Fibroblast of skin of scalp (primary cell): ENCODE measurements at places on chromosomes 16 and 17.

DNA sequence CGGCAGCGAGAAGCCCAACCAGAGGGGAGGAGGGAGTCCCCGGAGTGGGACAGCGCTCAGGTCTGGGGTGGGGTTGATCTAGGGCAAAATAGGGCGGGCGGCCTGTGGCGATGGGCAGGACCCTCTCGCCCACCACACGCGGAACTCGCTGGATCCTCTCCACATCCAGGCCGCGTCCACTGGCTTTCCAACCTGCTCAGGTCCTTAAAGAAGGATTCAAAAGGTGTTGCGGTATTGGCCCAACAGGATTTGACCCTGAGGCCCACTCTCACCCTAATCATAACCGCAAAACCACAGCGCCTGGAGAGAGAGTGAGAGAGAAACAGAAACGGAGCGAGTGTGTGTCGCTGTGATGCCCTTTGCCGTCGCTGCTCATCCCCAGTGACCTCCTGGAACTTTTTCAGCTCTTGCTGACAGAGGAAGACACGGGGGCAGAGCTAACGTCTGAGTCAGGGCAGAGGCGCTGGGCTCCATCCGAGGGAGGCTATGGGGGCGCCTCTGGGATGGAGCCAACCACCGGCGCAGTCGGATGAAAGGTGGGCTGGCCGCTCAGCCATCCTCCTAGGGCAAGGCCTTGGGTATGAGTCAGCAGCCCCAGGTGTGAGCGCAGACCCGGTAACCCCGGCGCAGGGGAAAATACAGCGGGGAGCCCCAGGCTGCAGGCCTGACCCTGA lies 16.7 kb upstream of the OR1F1 start:
- no peak for DNase-seq

- peak; percentile 55 for DNase-seq
These were observed 667 bp downstream of the OGFOD1 start for GRCh38 chr16:56451753-56452689.

GRCh38 chr16:86663685-86664521 lies 85.6 kb downstream of the FOXL1 start:
- DNase-seq, result peak; percentile 56

- peak; percentile 72 for DNase-seq
These were observed 199.0 kb downstream of the MSI2 start for GRCh38 chr17:57455063-57455914.

GRCh38 chr16:12927591-12927990 lies 26.2 kb downstream of the SHISA9 start:
- DNase-seq, result no peak

- DNase-seq, result no peak
These were observed 1.1 kb upstream of the CD19 start for GRCh38 chr16:28930652-28931051.

GRCh38 chr17:34386697-34387550 lies 23.9 kb upstream of the CCL1 start:
- peak; percentile 24 for DNase-seq

GRCh38 chr17:54901230-54901822 lies 674 bp downstream of the TOM1L1 start:
- DNase-seq, result peak; percentile 63

DNA sequence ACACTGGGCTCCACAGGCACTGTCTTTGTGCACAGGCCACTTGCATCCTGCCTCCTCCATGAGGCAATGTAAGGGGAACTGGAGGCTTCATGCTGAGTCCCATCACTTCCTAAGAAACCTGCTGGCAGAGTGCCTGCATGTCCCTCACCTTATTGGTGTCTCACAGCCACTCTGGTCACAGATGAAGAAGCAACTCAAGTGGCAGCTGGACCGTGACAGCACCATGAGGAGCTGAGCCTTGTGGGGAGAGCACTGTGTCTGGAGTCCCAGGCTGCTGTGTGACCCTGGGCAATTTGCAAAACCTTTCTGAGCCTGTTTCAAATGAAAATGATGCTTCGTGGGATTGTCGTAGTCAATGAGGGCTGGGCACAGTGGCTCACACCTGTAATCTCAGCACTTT lies 19.5 kb downstream of the ANKRD40 start:
- DNase-seq, result no peak

DNA sequence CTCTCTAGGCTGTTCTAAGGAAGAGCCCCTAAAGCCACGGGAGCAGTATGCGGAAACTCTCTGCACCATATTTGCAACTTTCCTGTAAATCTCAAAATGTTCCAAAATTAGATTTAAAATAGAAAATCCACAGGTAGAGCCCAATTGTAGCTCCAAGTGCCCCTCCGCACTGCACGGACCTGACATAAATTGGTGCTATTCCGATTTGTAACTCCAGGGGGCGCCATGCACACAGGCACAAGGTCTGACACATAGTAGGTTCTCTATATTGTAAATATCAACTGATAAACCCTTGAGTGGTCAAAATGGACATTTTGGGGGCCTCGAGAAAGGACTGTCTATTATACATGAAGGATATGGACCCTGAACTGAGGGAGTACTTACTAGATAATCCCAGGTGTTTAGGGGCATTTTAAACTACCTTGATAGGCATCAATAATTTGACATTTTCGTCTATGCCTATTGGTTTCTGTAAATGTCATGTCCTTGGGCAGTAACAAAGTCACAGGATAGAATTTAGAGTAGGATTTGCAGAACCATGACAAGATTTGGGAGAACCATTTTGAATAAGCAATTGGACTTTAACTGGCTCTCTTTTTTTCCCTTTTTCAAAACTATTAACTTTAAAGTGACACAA lies 36.6 kb upstream of the TMEM132E start:
- peak; percentile 18 for DNase-seq

GRCh38 chr16:31149332-31149731 lies 534 bp downstream of the PRSS36 start:
- no peak for DNase-seq

- no peak for DNase-seq
These were observed 126.3 kb upstream of the IRX3 start for GRCh38 chr16:54412777-54413455.

- no peak for DNase-seq
These were observed 11.1 kb upstream of the CCL5 start for GRCh38 chr17:35891269-35891668.
